ENCODE measurements at places on chromosomes 16 and 17.
A peak's percentile ranks its signal among the peaks of the same experiment; 100 is the strongest.

GRCh38 chr16:15041271-15042004, 14.4 kb downstream of the NTAN1 start:
- DNase-seq, result no peak

DNA sequence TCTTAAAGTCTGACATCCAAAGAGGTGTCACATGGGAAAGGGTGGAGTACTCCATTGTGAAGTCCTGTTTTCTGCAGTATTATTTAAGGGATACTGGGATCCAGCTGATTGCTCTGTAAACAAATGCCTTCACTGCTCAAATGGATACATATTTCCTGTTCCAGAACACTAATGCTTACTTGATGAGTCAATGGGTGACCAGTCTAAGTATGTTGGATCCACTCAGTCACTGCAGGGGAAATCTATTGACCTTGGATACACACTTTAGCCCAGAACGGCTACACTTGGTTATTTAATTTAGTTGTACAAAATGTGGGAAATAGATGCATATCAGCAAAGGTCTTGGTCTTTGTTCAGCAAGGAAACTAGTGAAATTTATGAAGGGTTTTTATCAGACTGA, 261.4 kb downstream of the MAP2K4 start:
- no peak for DNase-seq

DNA sequence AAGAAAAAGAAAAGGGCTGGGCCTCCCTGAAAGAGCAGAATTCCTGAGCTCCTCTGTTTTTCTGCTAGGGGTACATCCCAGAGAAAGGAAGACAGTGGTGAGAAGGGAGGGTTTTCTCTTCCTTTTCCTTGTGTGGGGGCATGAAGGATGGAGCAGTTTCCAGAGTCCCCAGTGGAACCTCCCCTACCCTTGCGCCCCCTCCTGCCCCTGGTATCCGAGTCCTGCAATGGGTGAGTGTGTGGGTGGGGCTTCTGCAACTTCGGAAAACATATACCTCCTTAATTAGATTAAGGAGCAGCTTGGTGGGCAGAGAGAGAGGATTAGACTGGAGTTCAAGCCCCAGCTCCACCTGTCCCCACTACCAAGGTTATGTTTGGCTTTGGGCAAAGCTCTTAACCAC, 5.4 kb upstream of the GIP start:
- no peak for DNase-seq

- DNase-seq, result no peak
Observed at GRCh38 chr16:67207249-67208091, 8.5 kb downstream of the ELMO3 start.

- DNase-seq, result no peak
Observed at GRCh38 chr16:9091867-9092281, 430 bp downstream of the HAPSTR1 start.

DNA sequence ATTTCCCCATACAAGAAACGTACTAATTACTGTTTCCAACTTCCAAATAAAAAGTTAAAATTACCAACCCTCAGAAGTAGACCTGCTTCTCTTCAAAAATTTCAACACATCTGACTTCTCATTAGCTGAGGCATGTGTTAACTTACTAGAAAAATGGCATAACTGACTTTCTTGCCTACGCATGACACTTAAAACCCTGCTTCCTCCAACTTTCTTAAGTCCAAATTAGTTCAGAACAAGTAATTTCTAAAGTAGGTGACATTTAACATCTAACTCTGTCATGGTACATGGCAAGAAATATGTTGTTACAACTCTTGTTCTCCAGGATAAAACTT, 6.7 kb downstream of the USP7 start:
- no peak for DNase-seq

DNA sequence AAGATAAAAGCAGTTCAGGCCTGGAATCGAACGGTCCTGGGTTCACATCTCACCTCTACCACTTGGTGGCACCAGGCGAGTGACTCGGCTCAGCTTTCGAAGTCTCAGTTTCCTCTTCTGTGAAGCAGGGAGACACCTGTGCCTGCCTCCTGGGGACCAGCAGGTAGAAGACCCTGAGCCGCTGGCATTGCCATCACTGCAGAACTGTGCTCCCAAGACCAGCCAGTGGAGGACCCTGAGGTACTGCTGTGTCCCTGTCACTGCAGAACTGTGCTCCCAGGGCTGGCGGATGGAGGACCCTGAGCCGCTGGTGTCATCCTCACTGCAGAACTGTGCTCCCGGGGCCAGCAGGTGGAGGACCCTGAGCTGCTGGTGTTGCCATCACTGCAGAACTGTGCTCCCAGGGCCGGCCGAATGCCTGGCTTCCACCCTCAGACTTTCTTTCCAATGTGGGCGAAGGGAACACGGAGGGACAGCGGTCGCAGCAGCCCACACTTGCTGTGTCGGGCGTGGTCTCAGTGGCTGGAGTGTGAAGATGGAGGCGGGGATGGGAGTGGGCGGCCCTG, 8.7 kb upstream of the SLC7A5 start:
- no peak for DNase-seq

DNA sequence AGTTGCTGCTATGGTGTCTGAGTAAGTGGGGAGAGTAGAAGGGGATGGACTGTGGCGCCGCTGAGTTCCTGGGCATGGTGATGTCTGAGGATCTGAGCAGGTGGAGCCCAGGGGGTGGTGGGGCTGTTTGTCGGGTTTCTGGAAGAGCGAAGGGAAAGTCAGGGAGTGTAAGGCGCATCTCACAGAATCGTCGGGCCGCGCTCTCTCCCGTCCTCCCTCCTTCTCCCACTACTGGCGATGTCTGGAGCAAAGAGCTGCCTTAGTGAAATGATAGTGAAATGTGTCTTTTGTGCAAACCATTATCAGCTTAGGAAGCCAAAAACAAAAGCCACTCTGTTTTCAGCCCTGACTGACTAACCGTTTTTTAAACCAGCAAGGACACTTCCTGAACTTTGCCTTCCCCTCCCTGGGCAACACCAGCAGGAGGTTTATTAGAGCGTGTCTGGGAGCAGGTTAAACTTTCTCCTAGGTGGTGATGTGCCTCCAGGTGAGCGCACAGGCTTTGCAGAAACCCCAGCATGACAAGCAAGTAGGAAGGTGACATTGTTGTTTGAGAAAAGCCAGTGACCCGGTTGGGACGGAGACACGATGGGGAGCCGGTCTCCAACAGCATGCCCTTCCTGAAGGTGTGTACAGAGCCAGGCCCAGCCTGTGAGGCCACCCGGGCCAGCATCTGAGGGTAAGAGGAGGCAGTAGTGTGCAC, 49.1 kb downstream of the RAB11FIP3 start:
- DNase-seq, result no peak

DNA sequence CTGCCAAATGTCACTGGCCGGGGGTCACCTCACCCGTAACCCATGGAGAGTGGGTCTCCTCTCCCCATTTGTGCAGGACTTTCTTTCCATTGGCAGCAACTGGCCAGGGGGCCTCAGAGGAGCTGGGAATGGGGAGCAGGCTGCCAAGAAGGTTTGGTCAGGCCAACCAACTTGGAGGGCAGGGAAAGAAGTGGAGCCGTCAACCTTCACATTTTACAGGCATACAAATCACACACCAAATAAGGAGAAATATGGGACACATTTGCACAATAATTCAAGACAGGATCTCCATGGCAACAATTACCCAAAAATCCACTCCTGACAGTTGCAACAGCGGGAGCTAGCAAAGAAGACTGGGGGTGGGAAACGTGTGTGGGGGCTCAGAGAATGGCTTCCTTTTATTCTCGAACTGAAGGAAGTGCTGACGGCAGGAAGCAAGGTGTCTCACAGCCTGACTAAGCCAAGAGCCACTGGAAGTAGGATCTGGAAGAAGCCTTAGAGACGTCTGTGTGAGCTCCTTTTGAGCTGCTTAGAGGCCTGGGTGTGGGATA, 20.9 kb downstream of the RPRML start:
- DNase-seq, result no peak

- DNase-seq, result no peak
Observed at GRCh38 chr16:60031740-60032139, 1297.6 kb upstream of the GOT2 start.

GRCh38 chr17:59783221-59784047, 76.0 kb downstream of the VMP1 start:
- no peak for DNase-seq

- no peak for DNase-seq
Observed at GRCh38 chr17:2792366-2793169, 3.7 kb upstream of the RAP1GAP2 start.

GRCh38 chr16:48612611-48613010, 2.6 kb upstream of the N4BP1 start:
- no peak for DNase-seq

- no peak for DNase-seq
Observed at GRCh38 chr17:72409405-72410002, 288.7 kb downstream of the SOX9 start.

DNA sequence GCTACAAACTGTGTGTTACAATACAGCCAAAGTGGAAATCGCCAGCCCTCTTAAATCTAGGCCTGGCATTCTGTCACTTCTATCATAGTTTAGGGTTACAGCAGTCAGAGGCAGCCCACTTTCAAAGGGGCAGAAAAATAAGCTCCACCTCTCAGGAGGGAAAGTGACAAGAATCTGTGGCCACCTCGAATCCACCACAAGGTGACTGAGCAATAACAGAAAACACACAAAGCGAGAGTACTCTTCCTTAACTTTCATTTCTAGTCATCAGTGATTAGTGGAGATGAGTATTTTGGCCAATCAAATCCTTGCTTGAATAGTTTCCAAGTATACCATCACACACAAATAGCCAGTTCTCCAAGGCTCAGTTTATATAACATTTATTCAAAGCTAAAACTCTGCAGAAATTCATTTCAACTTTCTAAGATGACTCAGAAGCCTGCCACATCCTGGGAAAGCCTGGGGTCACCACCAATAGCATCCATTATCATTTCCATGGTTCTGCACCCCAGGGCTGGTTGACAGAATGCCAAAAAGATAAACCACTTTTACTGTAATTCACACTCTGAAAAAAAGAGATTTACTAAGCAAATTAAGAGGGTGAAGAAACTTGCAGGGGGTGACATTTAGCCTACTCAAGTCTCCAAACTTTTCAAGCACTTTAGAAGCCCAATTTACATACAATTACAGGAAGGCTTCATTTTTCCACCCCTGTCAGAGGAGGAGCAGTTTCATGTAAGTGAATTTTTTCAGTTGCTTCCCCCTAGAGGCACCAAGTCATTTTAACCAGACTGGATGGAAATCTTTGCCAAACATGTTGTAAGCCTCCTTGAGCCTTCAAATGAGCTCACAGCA, 66.8 kb downstream of the SALL1 start:
- no peak for DNase-seq

GRCh38 chr17:43547189-43547550, 1.0 kb upstream of the ETV4 start:
- DNase-seq, result no peak

DNA sequence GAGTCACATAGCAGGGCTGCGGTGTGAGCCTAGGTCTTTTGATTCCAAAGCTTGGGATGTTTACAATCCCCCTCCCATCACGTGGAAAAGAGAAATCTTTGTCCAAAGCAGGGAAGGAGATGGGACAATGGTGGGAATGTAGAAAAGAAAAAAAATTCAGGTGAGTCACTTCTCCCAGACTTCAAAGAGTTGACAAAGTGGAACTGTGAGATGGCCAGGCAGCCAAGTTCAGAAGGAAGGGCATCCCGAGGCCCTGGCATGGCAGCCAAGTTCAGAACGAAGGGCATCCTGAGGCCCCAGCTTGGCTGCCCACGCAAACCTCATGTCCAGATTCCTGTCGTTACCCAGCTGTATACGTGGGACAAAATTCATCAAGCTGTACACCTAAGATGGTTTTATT, 47.5 kb downstream of the FOXL1 start:
- no peak for DNase-seq

- no peak for DNase-seq
Observed at GRCh38 chr16:81841722-81842121, 62.6 kb downstream of the PLCG2 start.

DNA sequence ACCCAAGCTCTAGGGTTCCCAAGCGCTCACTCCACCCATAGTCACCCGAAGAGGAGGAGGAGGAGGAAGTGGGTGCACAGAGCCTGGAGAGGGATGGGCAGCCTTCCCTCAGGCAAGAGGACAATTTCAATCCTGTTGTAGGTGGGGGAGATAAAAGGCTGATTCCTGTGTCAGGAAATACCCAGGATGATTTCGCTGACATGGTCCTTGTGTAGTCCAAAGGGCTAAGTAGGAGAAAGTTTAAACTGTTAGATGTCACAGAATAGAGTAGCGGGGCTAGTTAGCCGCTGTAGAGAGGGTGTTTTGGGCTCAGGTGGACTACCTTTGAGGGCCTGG, 1.3 kb upstream of the EXOC7 start:
- DNase-seq, result no peak

DNA sequence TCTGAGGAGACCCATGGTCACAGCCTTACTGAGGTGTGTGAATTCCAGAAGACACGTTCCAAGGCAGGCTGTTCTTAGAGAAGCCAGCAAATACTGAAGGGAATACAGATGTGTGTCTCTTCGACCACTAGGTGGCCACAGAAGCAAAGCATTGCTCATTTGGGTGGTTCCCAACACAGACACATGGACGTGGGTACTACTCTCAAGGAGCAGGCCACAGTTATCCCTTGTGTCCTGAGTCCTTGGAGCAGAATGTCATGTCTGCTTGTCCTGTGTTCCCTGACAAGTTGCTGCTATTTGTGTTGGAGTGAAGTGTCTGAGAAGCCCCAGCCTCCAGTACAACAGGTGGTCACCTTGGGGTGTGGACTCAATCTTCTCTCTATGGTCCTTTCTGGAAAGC, 30.3 kb downstream of the HMOX2 start:
- peak; percentile 21 for DNase-seq

GRCh38 chr17:56718515-56718914, 115.2 kb downstream of the C17orf67 start:
- no peak for DNase-seq

DNA sequence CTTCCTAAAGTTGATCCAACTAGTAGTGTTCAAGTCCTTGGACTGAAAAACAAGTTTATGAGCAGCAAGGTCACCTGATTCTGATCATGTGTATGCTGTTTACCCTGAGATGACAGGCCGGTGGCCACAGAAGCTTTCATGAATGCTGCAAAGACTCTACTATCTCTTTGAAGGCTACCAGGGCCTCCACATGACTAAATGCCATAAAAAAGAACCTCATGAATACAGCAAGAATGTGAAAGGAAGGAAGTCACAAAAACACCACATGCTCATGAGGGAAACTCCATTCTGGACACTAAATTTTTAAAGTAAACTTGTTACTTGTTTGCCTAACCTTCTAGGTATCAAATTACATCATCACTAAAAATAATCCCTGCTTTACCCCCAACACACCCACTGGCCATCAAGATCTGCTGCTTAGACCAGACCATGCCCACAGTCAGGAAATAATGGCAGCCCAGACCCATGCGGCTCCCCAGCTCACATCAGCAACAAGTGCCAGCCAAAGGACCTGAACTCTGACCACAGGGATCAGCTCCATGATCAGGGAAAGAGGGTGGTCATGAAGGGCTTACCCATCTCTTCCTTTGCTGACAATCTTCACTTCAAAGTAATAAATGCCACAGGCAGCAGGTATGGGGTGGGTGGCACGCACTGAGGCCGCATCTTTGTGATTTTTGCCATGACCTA, 1.4 kb downstream of the RANBP10 start:
- DNase-seq, result no peak

- DNase-seq, result peak; percentile 39
Observed at GRCh38 chr17:28552176-28552999, at the start of gene UNC119. Gene UNC119 (minus strand): TSS chr17:28552624. CDS start chr17:28552557, 67 bp downstream.

All from stimulated activated CD4-positive, alpha-beta T cell treated with anti-CD3 and anti-CD28 coated beads, TNF-alpha, amount 100 ng/mL, for 1 hour (primary cell).